A673 (cell line): ENCODE measurements at places on chromosomes 13 and 19. TPM values are rescaled to one million over a fixed set of nuclear protein-coding genes. Genes with fewer than 3 reads are reported as not detected.

MRI1 gene
- 57.9 and 63.8 TPM in 2 replicates for total RNA-seq

WDR62 gene
- 39.8 and 40.4 TPM in 2 replicates for total RNA-seq

LRP3 gene
- 39.4 and 42.0 TPM in 2 replicates for total RNA-seq

KL gene
- total RNA-seq = 1.1 and 1.5 TPM in 2 replicates

PSG7 gene
- total RNA-seq = not detected in 2 replicates

CYP2F1 gene
- total RNA-seq = not detected in 2 replicates

KLF5 gene
- 4.0 and 7.2 TPM in 2 replicates for total RNA-seq

NKG7 gene
- total RNA-seq = not detected in 2 replicates

DPP9 gene
- 60.2 and 65.7 TPM in 2 replicates for total RNA-seq

ALOX5AP gene
- not detected in 2 replicates for total RNA-seq

C19orf38 gene
- total RNA-seq = not detected in 2 replicates

KIR2DL4 gene
- not detected in 2 replicates for total RNA-seq

VSTM1 gene
- total RNA-seq = not detected in 2 replicates

ZNF8 gene
- total RNA-seq = 11.9 and 12.5 TPM in 2 replicates

FRY gene
- total RNA-seq = 0.37 and 0.58 TPM in 2 replicates

MTUS2 gene
- total RNA-seq = 0.11 and 0.44 TPM in 2 replicates

RFPL4AL1 gene
- not detected in 2 replicates for total RNA-seq

ZNF587 gene
- 40.5 and 43.2 TPM in 2 replicates for total RNA-seq

TMEM238 gene
- total RNA-seq = 0.42 and 0.69 TPM in 2 replicates

ZNF823 gene
- 7.1 and 8.4 TPM in 2 replicates for total RNA-seq

CYP2A6 gene
- total RNA-seq = not detected in 2 replicates

ZNF837 gene
- total RNA-seq = 1.3 and 1.8 TPM in 2 replicates

PRMT1 gene
- 523 and 536 TPM in 2 replicates for total RNA-seq

GPR12 gene
- not detected in 2 replicates for total RNA-seq

ZNF723 gene
- total RNA-seq = not detected in 2 replicates

KPTN gene
- total RNA-seq = 18.7 and 18.9 TPM in 2 replicates

MAU2 gene
- total RNA-seq = 66.7 and 72.6 TPM in 2 replicates

GIPC3 gene
- 0.34 and 1.2 TPM in 2 replicates for total RNA-seq

IER2 gene
- total RNA-seq = 148 and 164 TPM in 2 replicates

PRRG2 gene
- 1.5 and 1.9 TPM in 2 replicates for total RNA-seq

PRTN3 gene
- total RNA-seq = not detected in 2 replicates

ZNF229 gene
- 13.4 and 14.3 TPM in 2 replicates for total RNA-seq
